ENCODE measurements at places on chromosomes 2 and 18.
A peak's percentile ranks its signal among the peaks of the same experiment; 100 is the strongest.

GRCh38 chr2:224601923-224602322 lies 16.8 kb upstream of the CUL3 start:
- no peak for DNase-seq

GRCh38 chr2:168583064-168583709 lies 127.1 kb downstream of the CERS6 start:
- no peak for DNase-seq

GRCh38 chr2:19174176-19174575 lies 184.2 kb downstream of the OSR1 start:
- DNase-seq = no peak

- no peak for DNase-seq
Measured at GRCh38 chr2:97673915-97674283, 4.4 kb downstream of the C2orf92 start.

GRCh38 chr2:26469092-26469710 lies 8.7 kb downstream of the OTOF start:
- no peak for DNase-seq

DNA sequence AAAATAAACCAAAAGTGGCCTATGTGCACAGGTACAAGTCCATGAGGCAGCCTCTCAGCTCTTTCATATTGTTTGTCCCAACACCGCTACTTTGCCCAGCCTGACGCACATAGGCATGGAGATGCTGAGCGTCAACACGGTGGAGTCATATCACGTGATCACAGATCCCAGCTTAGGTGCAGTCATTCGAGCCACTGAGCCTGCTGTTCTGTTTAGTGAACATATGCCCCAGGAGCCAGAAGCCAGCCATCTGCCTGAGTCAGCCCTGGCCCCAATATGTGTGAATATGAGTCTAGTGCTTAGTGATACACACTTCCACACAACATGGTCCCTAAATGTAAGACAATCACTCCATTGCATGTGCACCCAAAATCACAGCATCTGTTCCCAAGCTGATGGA lies 88.2 kb upstream of the LCLAT1 start:
- no peak for DNase-seq

GRCh38 chr2:101617188-101617587 lies 80.3 kb upstream of the MAP4K4 start:
- no peak for DNase-seq

DNA sequence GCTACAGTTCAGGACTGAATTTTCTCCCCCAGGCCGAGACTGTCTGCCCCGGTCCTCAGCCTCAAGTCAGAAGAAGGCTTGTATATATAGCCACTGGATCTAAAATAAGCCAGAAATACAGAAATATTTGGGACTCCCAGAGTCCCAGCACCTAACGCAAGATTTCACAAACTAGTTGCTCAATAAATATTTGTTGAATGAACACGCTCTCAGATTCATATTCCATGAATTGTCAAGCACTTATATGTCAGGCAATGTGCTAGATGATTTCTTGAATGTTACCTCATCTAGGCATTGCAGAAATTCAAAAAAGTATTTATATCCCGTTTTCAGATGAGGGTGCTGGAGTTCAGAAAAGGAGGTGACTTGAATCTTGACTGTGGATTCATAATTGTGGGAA lies 163.7 kb upstream of the KLHL29 start:
- no peak for DNase-seq

DNA sequence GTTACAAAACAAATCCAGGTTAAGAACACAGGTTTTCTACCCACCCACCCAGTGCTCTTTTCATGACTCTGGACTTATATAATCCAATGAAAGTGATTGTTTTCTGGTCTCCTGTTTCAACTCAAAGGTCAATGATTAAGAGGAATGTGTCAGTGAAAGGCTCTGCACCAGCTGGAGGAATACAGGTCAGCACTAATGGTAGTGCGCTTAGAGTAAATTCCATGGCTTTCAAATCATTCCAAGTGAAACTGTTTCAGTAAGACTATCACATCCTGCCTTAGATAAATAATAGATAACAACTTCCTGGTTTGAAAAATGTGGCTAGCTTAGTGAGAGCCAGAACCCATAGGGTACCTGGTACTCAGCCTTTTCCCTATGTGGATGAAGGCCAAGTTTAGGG lies 47.8 kb downstream of the SLC9A4 start:
- DNase-seq = no peak

DNA sequence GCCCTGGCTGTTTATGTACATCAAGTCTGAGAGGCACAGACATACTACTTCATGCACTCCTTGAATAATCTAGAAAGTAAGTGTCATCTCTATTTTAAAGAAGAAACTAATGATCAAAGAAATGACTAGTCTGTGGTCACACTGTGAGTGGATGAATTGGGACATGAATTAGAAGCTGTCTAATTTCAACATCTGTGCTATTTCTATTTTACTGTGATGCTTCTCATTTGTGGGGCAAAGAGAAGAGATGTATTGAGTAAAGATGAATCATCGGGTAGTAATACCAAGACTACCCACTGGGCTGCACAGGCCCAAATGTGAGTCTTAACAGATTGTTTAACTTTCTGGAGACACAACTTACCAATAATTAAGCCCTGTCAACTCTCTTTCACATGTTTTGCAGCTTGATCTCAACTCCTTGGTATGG lies 42.4 kb upstream of the MTIF2 start:
- no peak for DNase-seq

DNA sequence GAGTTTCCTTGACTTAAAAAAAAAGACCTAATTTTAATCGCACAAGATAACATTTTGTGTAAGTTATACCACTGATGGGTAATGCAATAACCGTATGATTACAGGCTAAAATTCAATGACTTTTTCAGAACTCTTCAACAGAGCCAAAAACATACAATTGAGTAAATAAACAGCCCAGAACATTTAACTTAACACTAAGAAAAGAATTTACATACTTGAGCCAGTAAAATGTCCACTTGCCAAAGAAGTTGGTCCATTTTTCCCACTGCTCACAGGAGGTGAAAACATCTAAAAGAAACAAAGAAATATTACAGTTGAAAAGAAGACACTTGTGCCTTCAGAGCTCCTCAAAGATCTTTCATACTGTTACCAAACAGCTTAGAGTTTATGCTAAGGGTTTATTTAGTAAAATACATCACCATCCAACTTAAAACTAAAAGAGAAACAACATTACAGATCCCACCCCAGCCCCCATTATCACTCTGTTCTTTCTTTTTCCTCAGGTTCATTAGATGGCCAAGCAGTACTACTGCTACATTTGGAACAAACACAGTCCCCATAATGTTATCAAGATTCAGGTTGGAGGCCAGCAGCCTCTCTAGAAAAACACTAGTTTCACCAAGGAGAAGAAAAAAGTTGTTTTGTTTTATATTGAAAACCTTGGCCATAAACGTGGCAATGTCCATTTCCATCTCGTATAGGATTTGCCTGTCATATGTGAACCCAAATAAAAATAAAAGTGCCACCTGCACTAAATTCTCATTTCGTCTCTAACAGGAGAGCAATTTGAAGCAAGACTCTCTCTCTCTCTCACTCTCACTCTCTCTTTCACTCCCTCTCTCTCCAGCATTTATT lies 2.7 kb downstream of the TCF4 start:
- no peak for DNase-seq

DNA sequence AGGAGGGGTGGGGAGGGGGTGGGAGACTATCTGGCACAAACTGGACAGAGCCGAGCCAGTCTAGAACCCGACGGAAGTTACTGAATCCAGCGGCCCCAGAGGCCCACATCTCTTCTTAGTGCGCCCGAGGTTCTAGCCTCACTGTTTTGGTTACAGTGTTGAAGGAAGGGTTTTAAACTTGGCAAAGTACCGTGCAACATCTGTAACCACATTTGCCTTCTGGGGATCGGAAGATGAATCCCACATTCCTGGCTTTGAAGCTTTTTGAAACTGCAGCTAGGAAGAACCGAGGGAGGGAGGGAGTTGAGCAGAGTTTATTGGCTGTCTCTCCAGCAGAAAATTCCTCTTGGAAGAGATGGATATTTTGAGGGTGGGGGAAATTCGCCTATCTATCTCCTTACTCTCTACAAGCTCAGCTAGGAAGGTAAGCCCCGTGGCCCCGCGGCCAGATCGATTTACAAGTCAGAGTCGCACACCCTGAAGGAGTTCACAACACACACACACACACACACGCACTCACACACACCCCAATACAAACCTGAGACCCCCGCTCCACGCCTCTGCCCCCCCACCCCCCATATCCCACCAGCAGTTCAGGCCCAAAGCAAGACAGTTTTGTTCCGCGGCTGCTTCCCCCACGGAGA lies 1.0 kb downstream of the ACVR1 start:
- peak; percentile 66 for DNase-seq

- no peak for DNase-seq
Measured at GRCh38 chr2:142323206-142323605, 192.4 kb upstream of the LRP1B start.

GRCh38 chr2:3314626-3315025 lies 63.0 kb downstream of the EIPR1 start:
- no peak for DNase-seq

GRCh38 chr2:22623620-22624019 lies 761.4 kb upstream of the KLHL29 start:
- DNase-seq = no peak

DNA sequence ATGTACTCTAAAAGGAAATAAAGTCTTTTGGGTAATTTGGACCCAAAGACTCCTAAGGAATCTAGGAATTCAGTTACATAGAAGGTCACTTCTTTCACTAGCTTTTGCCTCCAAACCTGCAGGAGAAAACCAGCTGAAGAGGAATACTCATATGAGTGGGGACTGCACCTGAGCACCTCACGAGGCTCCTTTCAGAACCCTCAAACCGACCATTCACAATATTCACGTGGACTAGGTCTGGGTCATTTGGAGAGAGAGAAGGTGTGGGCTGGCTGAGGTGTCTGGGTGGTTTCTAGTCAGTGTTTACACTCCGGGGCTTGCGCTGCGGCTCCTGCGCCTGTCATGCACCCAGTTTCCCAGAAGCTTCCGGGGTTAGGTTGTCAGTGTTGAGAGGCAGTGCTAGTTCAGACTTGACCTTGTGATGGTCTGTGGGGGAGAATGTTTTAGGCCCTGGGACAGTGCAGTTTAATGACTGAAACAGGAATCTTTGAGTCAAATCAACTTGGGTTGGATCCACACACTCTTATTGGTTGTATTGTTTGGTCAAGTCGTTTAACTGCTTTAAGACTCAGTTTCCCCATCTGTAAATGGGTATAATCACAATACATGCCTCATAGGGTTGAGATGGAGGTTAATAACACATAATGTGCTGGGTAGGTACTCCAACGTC lies 78.4 kb downstream of the LIMS1 start:
- DNase-seq = no peak

- no peak for DNase-seq
Measured at GRCh38 chr2:100195942-100196341, 53.6 kb upstream of the AFF3 start.

- no peak for DNase-seq
Measured at GRCh38 chr18:3054214-3054613, 41.3 kb upstream of the LPIN2 start.

- no peak for DNase-seq
Measured at GRCh38 chr2:56757884-56758545, 574.2 kb downstream of the CCDC85A start.

Measured in retina (tissue), 1 donor.